ENCODE measurements at places on chromosomes 13 and 19.
A peak's percentile ranks its signal among the peaks of the same experiment; 100 is the strongest.

- ATAC-seq: no peak
These were observed 2.1 kb upstream of the RAD23A start for GRCh38 chr19:12943437-12944044.

DNA sequence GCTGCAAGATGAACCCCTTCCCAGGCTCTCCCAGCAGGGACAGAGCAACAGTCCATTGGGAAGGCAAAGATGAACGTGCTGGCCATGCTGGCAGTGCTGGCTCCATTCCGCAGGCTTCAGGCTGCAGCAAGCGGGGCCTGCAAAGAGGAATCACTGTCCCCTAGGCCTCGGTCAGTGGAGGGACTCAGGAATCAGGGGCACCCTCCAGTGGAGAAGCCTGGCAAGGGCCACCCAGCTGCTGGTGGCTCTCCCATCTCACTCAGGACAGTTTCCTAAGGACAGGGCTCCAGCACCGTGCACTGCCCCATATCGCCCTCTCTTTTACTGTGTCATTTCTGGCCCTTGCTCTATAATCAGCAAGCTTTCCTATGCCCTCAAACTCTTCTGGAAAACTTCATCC lies 498.6 kb downstream of the EFNB2 start:
- peak; percentile 22 for ATAC-seq

DNA sequence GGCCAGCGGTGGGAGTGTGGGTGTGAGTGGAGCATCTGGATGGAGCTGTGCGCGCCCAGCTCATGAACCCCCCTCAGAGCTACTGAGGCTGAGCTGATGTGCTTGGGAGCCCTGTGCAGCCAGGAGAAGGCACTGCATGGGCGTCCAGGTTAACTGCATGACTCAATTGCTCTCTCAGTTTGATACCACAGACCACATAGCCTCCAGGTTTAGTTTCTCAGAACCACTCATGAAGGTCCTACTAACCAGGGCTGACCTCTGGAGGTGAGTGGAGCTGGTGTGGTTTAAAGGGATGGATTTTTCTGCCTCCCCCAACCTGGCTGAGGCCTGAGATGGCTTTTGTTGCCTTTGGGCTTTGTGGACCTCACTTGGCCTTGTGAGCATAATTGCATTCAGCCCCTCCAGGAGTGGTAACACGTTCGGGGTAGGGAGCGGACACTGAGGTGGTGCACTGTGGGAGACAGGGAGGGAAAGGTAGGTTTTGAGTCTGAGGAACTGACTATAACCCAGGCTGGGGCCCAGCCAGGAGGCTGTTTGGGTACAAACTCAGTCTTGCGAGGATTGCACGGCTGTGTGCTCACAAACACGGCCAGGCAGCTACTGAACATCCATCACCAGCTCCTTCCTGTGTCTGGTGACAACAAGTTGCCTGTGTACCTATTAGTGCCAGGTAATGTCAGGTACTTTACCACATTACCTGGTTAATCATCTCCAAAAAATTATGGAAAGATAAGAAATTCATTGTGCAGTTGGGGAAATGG lies 97.5 kb downstream of the RGCC start:
- ATAC-seq: peak; percentile 87

- ATAC-seq: no peak
These were observed 1052.8 kb upstream of the SPRY2 start for GRCh38 chr13:81393721-81394120.

DNA sequence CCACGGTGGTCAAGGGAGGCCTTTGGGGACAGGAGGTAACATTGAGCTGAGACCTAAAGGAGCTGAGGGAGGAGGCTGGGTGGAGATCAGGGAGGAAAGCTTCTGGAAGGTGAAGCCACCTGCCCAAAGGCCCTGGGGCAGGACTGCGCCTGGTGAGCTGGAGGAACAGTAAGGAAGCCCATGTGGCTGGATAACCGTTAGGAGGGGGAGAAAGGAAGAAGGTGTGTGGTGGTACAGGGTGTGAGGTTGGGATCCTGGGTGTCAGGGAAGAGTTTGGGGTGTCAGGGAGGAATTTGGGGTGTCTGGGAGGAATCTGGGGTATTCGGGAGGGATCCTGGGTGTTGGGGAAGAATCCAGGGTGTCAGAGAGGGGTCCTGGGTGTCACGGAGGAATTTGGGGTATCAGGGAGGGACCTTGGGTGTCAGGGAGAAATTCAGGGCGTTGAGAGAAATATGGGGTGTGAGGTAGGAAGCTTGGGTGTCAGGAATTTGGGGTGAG lies 695 bp downstream of the TICAM1 start:
- no peak for ATAC-seq

- ATAC-seq: no peak
These were observed 551.4 kb downstream of the TBC1D4 start for GRCh38 chr13:74930402-74931165.

DNA sequence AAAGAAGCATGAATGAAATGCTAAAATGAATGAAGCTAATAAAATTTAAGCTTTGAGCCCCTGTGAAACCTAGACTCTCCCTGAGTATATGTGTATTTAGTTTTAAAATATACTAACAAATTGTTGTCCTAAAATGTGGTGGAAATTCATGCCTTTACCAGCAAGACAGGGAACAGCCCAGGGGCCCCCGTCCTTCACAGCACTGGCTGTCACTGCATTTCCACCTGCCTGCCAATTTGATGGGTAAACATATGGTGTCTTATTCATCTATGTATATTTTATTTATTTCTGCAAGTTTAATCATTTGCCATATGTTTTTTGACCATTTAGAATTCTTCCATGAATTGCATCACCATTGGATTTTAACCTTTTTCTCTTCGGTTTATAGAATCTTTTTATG lies 463.7 kb upstream of the NBEA start:
- ATAC-seq: no peak
